ENCODE measurements at places on chromosomes 1 and 21.

DNA sequence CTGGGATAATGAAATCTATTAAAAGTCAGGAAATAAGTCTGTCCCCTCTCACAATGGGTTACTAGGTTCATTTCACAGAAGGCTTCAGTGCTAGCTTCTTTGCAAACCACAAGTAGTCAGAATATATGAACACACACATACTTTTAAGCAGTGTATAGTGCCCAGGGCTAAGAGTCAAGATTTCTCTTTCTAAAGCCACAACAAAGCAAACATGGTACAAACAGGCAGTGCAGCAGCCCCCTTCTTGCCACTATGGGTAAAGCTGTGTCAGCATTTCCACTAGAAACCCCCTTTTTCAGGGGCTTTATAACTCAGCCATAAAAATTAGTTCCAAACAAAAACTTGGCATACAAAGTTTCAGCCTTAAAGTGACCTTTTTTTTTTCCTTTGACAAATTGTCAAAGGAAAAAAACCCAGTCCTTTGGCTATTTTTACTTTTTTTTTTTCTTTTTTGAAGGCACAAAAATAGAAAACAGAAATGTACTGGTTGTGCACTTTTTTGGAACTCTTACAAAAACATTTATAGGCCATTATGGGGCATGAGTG, 315.4 kb downstream of the LMO4 start:
- no peak for DNase-seq

DNA sequence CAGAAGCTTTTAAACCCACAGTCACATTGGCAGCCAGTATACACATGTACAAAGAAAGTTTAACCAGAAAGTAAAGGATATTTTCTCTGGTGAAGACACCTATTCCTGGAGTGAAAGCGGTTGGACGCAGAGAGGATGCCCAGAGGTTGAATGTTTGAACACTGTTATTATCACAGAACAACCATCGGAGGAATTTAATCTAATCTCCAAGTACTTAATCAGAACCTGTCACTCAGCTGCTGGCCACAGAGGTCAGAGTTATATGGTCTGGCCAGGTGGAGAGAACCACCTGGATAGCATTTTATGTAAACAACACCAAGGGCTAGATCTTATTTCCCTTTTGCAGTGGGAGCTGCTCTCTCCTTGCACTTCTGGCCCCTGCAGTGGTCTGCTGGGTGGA, 29.4 kb downstream of the SPATA46 start:
- DNase-seq = no peak

GRCh38 chr1:156594190-156594589, 2.6 kb downstream of the NAXE start:
- no peak for DNase-seq

DNA sequence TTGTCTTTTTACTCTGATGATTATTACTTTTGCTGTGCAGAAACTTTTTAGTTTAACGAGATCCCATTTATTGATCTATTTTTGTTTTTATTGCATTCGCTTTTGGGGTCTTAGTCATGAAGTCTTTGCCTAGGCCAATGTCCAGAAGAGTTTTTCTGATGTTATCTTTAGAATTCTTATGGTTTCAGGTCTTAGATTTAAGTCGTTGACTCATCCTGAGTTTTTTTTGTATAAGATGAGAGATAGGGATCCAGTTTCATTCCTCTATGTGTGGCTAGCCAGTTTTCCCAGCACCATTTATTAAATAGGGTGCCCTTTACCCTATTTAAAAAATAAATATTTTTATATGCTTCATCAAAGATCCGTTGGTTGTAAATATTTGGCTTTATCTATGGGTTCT, 13.2 kb downstream of the MAN1C1 start:
- DNase-seq = no peak

- no peak for DNase-seq
Measured at GRCh38 chr21:45153358-45154318, 79.3 kb downstream of the ADARB1 start.

- no peak for DNase-seq
Measured at GRCh38 chr1:168621356-168621755, 45.0 kb downstream of the XCL1 start.

DNA sequence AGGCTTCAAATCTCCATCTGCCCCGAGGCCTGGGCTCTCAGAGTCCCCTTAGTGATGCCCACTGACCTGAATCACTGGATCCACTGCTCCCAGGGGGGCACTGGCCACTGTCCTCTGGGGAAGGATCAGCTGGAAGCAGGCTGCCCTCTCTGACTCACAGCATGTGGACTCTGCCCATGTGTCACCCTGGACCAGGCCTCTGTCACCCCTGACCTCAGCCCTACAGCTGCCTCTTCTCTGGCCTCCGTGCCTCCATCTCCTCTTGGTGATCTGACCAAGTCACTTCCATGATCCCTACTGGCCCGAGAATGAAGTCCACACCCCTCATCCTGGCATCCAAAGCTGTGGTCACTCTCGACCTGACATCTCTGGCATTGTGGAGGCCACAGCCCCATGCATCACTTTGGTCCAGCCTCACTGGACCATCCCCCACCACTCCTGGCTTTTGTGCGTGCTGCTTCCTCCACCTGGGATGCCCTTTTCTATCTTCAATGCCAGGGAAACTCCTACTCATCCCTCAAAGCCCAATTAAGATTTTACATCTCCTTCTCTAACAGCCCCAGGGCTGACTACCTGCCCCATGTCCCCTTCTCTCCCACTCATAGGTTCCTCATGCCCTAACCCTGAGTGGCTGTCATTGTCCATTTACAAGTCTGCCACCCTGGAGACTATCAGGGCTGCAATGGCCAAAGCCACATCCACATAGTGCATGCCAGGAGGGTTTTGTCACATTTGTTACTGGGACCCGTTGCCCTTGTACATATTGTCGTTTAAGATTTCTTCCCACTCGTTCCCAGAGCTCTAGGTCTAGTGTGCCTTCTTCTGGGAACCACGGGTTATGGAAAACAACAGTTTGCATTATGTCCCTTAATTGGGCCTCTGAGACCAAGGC, 685.0 kb downstream of the MATN1 start:
- DNase-seq = no peak

DNA sequence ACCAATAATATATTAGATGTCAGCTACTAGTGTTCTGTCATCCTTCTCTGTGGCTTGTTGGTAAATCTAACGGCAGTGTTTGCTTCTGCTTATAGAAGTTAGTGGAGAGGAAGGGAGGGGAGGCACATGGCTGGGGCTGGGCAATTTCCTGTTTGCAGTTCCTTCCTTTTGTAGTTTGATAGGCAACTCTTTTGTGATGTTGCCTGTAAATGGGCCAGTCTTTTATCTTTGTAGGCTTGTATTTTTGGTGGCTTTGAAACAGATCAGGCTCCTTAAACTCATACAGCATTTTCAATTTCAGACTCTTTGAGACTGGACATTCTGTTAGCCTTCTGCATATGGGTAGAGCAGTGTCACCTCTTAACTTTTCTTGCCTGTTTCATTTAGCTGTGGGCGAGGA, 48.1 kb downstream of the CDC14A start:
- DNase-seq = no peak

GRCh38 chr1:6171548-6172124, 8.5 kb downstream of the CHD5 start:
- DNase-seq = no peak

DNA sequence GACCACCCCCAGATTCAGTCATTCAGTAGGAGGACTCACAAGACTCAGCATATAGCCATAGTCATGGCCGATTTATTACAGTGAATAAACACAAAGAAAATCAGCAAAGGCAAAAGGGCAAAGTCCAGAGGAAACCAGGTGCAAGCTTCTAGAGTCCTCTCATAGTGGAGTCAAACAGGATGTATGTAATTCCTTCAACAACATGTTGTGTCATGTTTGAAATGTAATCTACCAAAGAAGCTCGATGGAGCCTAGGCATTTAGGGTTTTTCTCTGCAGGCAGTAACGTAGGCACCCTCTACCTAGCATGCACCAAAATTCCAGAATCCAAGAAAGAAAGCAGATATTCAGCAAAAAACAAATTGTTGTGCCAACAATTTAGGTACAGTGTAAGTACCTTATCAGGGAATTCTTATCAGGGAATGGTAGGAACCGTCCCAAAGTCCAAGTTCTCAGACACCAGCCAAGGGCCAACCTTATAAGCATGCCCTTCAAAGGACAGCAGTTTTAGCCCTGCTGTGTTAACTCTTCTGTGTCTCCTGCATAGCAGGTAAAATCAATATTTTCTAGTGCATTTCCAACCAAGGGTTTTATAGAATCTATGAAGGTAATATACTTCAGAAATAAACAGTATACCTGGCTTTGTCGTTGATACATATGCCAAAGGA, 16.1 kb upstream of the SLAMF6 start:
- no peak for DNase-seq

DNA sequence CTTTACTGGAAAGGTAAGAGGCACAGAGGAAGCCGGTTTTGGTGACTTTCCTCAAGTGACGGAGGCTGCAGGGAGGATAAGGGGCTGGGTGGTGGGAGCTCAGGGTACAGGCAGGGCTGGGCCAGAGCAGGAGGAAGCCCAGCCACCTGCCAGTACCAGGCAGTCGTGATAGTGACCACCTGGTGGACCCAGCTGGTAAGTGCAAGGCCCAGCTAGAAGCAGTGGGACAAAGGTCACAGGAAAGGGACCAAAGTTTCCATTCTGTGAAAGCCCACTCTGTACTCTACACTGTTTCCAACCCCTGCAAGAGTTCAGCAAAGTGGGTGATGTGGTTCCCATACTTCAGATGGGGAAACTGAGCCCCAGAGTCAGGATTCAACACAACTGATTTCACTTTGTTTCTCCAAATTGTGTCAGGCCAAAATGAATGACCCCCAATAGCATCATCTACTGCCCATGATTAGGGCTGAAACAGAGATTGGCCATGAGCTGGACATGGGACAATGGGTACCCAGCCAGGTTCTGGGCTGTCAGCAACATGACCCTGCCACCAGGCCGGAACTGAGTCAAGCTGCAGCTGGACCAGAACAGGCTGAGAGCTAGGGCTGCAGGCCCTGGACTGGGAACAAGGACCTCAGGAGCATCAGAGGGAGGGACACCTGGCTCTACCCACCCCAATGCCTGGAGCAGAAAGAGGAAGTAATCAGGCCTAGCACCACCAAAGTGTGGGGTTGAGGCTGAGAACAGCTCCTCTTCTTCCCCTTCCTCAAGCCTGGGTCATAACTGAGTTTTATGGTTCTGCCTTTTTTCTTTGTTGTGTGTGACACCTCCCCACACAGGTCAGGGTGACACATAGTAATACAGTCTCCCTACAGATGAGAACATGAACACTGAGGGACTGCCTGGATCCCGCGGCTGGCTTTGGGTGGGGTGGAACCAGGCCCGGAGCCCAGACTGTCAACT, 50.2 kb downstream of the KCNN3 start:
- DNase-seq = no peak

DNA sequence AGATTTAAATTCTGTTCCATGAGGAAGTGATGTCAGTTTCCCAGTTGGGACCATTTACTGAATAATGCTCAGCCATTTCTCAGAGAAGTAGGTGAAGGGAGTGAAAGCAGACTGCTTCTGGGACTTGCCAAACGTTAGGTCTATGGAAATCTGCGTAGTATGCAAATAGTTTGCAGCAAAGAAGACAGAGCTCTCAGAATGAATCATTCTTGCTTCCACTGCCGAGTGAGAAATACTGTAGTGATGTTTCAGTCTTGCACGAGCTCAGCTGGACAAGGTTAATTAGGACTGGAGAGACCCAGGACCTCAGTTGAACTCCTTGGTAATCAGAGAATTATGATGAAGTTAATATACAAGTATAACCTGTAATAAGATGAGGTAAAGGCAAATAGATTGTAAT, 317.7 kb upstream of the DAB1 start:
- DNase-seq = no peak

GRCh38 chr1:171988243-171988885, 147.1 kb downstream of the DNM3 start:
- DNase-seq = no peak

DNA sequence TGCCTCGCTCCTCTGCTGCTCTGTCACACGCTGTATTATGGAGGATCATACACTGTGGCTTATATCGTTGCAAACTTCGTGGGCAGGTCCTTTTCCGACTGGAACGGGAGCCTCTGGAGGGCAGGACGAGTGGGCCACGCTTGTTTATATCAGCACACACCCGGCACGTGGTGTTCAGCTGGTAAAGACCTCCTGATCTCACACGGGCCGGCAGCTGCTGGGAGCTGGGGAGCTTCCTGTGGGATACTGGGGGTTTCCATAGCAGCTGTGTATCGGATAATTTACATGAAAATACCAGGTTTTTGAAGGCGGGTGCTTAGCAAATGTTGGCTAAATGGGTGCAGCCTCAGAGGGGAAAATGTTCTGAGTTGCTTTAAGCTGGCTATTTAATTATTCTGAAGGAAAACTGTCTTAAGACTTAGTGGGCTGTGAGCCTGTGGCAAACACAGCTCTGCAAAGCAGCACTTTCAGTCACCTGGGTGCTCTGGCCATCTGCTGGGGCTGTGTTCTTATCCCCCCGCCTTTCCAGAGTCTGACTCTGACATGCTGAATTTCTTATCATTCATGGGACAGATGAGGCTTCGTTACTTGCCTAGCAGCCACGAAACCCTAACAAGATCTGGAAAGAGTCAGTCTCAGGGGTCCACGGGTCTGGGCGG, 103.6 kb upstream of the GCLM start:
- DNase-seq = no peak

DNA sequence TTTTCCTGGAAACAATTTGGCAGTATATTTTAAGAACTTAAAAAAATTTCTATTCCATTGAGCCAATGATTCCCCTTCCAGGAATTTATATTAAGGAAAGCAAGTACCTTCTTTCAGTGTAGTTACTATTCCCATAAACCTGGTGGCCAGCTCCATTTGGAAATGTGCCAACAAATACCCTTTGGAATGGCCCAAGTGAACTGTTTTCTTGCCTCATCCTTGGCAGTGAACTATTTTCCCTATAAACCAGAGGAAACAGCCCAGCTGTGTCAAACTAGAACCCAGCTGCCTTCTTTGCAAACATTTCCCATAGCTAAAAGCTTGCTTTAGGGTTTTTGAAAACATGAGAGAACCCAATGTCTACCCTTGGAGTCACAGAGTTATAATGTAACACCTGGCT, 496.9 kb downstream of the NEGR1 start:
- no peak for DNase-seq

DNA sequence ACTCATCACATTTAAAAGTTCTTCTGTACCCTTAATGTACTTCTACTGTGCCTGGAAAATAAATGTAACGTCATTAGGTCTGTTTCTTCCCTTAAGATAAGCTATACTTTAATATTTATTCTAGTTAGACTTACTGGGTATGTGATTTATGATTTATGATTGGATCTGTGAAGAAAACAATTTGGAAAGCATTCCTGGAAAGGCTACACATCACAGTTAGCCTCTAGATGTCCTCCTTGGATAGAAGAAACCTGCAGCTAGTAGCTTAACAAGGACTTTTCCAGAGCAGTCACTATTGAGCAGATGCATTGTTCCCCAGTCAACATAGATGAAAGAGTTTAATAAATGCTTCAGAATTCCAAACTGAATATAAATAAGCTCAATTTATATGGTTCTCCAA, 22.2 kb upstream of the ABL2 start:
- DNase-seq = no peak

GRCh38 chr1:94270801-94271203, 33.4 kb upstream of the ARHGAP29 start:
- no peak for DNase-seq

Data from GOT3 (cell line).